Activated naive CD4-positive, alpha-beta T cell treated with anti-CD3 and anti-CD28 coated beads, Interleukin-2, amount 50 U/mL, for 72 hours (primary cell): ENCODE measurements at places on chromosomes 11 and 22. TPM values are rescaled to one million over a fixed set of nuclear protein-coding genes. Genes with fewer than 3 reads are reported as not detected.

SLC25A18 gene
- not detected for total RNA-seq

RHOD gene
- total RNA-seq, result 0.68 TPM

GNG3 gene
- not detected for total RNA-seq

CECR2 gene
- 0.18 TPM for total RNA-seq

CD6 gene
- 227 TPM for total RNA-seq

FOSL1 gene
- total RNA-seq, result 7.4 TPM

PLAAT3 gene
- total RNA-seq, result 9.4 TPM

UPK3A gene
- not detected for total RNA-seq

CDC42BPG gene
- total RNA-seq, result 0.76 TPM

IL18BP gene
- total RNA-seq, result 12.5 TPM

XBP1 gene
- 91.8 TPM for total RNA-seq

SLC22A25 gene
- total RNA-seq, result not detected

OR2AG2 gene
- total RNA-seq, result not detected

EIF4G2 gene
- 462 TPM for total RNA-seq

ZC3H7B gene
- 19.4 TPM for total RNA-seq

PITPNM1 gene
- total RNA-seq, result 122 TPM

FLRT1 gene
- not detected for total RNA-seq

FREY1 gene
- total RNA-seq, result 0.91 TPM

MS4A15 gene
- not detected for total RNA-seq

CCDC73 gene
- 0.10 TPM for total RNA-seq

MS4A6A gene
- total RNA-seq, result not detected

PKDREJ gene
- not detected for total RNA-seq

RASD2 gene
- 0.46 TPM for total RNA-seq

CYB561A3 gene
- total RNA-seq, result 68.7 TPM

MRPL48 gene
- 41.9 TPM for total RNA-seq

OR51B5 gene
- not detected for total RNA-seq

BBS1 gene
- total RNA-seq, result 17.5 TPM

KDM4D gene
- 1.3 TPM for total RNA-seq

YAP1 gene
- total RNA-seq, result 0.62 TPM

GRIK4 gene
- total RNA-seq, result not detected

SMIM35 gene
- total RNA-seq, result not detected

ZNF280B gene
- total RNA-seq, result 2.4 TPM

CEND1 gene
- 1.1 TPM for total RNA-seq

KRTAP5-9 gene
- total RNA-seq, result not detected

TPBGL gene
- total RNA-seq, result 0.68 TPM

FAM227A gene
- total RNA-seq, result 1.2 TPM

SCGB2A2 gene
- not detected for total RNA-seq

C11orf87 gene
- not detected for total RNA-seq

RASL10A gene
- 0.20 TPM for total RNA-seq

TSG101 gene
- total RNA-seq, result 45.0 TPM

OR52H1 gene
- not detected for total RNA-seq

MMP7 gene
- total RNA-seq, result not detected

KCNJ11 gene
- total RNA-seq, result 0.43 TPM

CSRP3 gene
- total RNA-seq, result not detected

P2RX6 gene
- total RNA-seq, result 0.34 TPM

BSX gene
- not detected for total RNA-seq

LRRC74B gene
- total RNA-seq, result not detected

CHADL gene
- total RNA-seq, result 0.29 TPM

GLYATL1 gene
- total RNA-seq, result not detected

NAP1L4 gene
- 318 TPM for total RNA-seq

GLB1L3 gene
- 7.3 TPM for total RNA-seq

AIFM3 gene
- total RNA-seq, result 0.12 TPM

ARFIP2 gene
- 47.1 TPM for total RNA-seq

MS4A1 gene
- not detected for total RNA-seq

PANX3 gene
- not detected for total RNA-seq

IGLL1 gene
- total RNA-seq, result not detected

BTBD18 gene
- not detected for total RNA-seq
